Panc1 (cell line): ENCODE measurements at places on chromosomes 5 and 9.
A peak's percentile ranks its signal among the peaks of the same experiment; 100 is the strongest.

GRCh38 chr5:170882345-170882744 lies 20.5 kb downstream of the RANBP17 start:
- DNase-seq: no peak

GRCh38 chr9:127455324-127455992 lies 4.1 kb downstream of the LRSAM1 start:
- DNase-seq: no peak

GRCh38 chr9:108921200-108921599 lies 12.7 kb downstream of the ELP1 start:
- DNase-seq: no peak

DNA sequence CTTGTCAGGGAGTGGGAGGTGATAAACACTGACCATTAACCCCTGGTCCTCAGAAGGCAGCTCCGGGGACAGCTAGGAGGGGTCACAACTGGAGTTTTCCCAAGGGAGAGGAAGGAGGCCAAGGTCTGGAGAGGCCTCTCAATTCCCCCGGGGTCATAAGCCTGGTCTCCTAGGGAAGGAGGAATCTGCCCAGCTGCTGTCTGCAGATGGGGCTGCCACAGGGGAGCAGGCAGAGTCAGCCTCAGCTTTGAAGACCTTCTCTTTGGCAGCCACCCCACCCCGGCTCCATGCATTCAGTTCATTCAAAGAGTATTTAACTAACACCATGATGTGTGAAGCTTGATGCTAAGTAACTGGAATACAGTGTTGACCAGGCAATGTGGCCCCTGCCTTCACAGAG lies 74.6 kb upstream of the HSPA9 start:
- no peak for DNase-seq

- DNase-seq: no peak
These were observed 38.9 kb downstream of the BICD2 start for GRCh38 chr9:92725766-92726165.

GRCh38 chr9:108477529-108478006 lies 378.2 kb downstream of the ACTL7B start:
- DNase-seq: peak; percentile 77

DNA sequence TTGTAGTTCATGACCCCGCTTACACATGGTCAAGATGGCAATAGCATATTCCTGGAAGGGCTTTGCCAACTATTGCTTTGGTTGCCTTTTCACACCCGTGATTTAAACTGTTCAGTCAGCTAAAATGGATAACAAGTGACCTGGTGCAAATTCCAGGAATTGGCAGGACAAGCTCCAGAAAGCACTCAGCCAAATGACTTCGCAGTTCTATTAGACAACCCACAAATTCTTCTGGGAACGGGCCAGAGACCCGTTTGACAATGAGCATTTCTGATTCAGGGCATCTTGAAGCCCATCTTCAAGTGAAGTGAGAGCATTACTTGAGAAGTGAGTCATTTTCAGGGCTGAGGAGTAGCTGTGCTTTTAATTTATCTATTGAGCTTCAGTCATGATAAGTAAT lies 165.0 kb downstream of the DROSHA start:
- DNase-seq: no peak

DNA sequence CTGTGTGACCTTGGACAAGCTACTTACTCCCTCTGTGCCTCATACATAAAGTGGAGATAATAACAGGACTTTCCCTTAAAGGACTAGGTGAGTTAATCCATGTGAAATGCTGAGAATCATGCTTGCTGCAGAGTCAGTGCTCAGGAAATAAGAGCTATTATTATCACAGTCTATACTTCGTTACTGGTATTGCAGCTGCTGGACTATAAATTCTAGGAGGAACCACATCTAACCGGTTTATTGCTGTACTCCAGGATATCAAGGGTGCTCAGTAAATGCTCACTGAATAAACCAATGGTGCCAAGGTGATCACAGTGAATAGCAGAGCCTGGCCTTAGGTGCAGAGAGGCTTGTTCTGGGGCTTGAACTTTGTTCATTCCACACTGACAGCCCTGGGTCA lies 69.3 kb downstream of the HSPA4 start:
- DNase-seq: no peak
